ENCODE measurements at places on chromosomes 16 and 17.

DNA sequence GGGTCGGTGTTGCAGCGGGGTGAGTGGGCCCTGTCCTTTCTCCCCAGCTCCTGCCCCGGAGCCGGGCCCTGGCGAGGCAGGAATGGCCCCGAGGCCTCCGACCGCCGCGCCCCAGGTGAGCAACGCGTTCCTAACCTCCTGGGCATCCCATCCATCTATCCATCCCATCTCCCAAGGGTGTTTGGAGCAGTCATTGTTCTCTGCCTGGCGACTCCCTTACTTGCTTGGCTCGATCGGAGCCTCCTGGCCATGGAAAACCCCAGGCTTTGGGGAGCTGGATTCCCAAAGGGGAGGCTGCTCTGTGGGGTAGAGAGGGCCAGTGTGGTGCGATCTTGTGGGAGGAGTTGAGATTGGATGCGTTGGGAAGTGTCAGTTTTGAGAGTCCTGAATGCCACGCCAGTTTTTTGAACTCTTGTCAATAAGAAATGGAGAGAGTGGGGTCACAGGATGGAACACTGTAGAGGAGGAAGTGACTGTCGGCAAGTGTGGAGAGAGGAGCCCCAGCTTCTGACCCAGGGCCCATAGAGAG lies 684 bp downstream of the ZFP90 start:
- DNase-seq = no peak

- DNase-seq = no peak
Observed at GRCh38 chr17:37191219-37191618, 184.6 kb upstream of the C17orf78 start.

- DNase-seq = no peak
Observed at GRCh38 chr16:60041671-60042070, 1307.6 kb upstream of the GOT2 start.

DNA sequence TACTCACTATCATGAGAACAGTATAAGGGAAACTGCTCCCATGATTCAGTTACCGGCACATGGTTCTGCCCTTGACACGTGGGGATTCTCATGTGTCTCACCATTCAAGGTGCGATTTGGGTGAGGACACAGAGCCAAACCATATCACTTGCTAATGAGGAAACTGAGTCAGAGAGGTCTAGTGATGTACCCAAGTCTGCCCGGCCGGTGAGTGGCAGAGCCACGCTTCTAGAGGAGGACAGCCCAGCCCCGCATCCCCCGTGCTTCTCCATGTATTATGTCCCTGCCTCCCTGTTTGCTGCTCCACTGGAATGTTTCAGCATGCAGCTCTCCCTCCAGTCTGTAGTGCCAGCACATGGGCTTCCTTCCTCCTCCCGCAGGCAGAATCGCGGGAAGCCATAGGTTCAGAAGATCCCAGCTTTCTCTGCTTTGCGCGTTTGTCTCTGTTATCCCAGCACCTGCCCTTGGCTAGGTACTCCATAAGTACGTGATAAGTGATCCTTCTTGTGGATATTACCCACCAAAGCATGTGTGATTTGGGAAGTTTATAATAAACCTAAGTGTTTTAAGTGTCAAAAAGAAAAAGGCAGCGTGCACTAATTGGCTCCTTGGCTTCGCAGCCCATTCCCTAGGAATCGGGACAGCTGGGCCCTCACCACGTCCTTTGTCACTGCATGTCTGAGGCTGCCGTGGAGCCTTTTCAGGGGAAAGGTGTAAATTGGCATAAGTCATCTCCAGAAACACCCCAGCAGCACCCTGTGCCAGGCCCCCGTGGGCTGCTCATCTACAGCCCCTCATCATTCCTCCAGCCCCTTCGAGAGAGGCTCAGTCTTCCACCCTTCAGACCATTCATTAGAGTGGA lies 103.8 kb downstream of the CLEC16A start:
- DNase-seq = no peak

- no peak for DNase-seq
Observed at GRCh38 chr16:28569021-28569420, 15.3 kb downstream of the SGF29 start.

GRCh38 chr16:10880594-10881452 lies 3.8 kb downstream of the CIITA start:
- no peak for DNase-seq

- no peak for DNase-seq
Observed at GRCh38 chr17:51097708-51098446, 22.8 kb downstream of the SPAG9 start.

DNA sequence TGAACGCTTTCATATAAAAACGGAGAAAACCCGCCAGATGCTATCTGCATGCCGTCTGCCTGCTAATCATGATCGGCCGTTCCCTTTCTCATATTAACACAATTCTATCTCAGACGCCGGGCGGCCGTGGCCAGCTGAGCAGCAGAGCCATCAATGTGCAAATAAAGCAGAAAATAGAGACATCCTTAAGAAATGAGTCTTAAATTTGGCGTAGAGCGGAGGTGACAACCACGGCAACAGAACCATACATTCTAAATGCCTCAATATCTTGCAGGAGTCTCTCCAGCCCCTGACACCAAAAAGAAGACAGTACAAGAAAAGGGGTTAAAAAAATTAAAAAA lies 2.7 kb upstream of the IRX5 start:
- no peak for DNase-seq

GRCh38 chr16:53743149-53743566 lies 39.2 kb downstream of the FTO start:
- DNase-seq = no peak

All from NCI-H2081 treated with DMSO at 0.1 percent for 48 hours (cell line).